Dorsolateral prefrontal cortex (tissue), 122 donors: ENCODE measurements at places on chromosomes 13 and 19.

DNA sequence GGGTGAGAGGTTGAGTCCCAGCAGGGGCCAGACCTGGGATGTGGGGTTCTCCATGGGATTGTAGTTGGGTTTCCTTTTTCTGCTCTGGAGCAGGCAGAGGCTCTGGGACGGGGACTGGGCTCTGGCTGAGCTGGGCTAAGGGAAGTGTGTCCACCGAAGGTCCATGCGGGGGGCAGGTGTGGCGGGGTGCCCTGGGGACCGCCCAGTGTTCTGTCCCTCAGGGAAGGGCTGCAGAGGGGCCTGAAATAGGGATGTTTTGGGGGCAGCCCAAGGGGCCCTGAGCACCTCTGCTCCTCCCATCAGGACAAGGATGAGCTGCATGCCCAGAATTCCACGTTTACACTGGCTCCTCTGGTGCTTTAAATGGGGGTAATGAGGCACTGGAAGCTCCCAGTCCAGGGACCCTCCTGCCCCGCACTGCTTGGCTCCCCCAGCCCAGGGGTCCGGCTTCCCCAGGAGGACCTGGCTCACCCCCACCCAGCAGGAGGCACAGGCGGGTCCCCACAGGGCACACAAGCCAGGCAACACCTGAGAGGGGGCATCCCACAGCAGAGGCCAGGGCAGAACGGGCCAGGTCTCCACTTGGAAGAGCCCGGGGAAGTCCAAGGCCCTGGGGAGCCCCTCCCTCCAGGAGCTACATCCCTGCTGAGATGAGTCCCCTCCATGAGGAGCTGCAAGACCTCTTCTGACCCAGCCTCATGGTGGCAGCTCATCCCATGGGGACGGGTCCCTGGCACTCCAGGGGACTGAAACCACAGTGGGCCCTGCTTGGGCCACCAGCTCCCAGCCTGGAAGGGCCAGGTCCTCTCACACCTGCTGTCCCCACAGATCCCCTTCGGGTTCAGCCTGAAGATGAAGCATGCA lies 14.7 kb upstream of the ZNF14 start:
- no peak for DNase-seq

GRCh38 chr13:108086678-108087077 lies 128.7 kb downstream of the LIG4 start:
- peak; percentile 26 for DNase-seq

DNA sequence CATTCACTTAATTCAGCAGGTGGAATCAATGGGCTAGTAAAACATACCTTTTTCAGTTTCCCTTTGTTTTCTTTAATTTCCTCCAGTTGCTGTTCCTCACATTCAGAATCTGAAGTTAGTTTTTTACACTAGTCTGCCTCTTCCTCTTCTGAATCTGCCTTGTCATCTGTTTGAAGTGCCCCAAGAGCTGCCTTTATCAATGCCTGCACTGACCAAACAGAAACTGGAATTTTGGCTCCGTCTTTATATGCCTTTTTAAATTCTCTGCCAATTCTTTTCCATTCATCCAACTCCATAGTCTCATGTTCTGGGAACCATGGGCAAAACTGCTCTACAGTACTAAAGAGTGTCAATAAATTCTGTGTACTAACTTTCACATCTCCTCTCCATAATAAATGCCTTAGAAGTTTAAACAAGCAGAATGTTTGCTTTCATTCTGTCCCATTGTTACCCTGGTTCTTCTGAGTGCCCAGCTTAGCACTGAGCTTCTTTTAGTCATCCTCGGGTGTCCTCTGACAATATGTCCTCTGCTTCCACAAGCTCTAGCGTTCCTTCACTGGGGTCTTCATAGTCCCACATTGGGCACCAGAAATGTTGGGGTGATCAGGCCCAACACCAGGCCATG lies 154.2 kb downstream of the ZNF486 start:
- DNase-seq, result no peak

- DNase-seq, result no peak
Observed at GRCh38 chr13:53017433-53017970, 11.1 kb upstream of the OLFM4 start.

- no peak for DNase-seq
Observed at GRCh38 chr13:75023609-75024008, 458.4 kb downstream of the TBC1D4 start.

GRCh38 chr19:15166700-15167099 lies 34.1 kb downstream of the NOTCH3 start:
- no peak for DNase-seq

- peak; percentile 66 for DNase-seq
Observed at GRCh38 chr19:18649371-18650020, 12.7 kb downstream of the KLHL26 start.

GRCh38 chr19:54560881-54561385 lies 12.7 kb upstream of the LILRA2 start:
- no peak for DNase-seq

DNA sequence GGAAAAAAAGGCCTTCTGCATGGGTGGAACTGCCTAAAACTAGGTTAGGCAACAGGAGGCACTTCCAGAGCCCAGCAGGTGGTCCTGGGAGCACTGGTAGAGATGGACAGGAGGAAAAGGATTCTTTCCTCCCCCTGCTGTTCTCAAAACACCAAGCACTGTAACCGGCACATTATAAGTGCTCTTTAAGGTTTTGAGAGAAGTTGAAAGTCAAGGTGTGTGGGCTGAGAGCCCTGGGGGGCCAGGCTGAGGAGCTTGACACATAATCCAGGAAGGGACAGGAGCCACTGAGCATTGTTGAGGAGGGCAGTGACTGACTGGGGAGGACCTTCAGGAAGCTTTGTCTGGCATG lies 32.3 kb downstream of the SPATA13 start:
- no peak for DNase-seq

DNA sequence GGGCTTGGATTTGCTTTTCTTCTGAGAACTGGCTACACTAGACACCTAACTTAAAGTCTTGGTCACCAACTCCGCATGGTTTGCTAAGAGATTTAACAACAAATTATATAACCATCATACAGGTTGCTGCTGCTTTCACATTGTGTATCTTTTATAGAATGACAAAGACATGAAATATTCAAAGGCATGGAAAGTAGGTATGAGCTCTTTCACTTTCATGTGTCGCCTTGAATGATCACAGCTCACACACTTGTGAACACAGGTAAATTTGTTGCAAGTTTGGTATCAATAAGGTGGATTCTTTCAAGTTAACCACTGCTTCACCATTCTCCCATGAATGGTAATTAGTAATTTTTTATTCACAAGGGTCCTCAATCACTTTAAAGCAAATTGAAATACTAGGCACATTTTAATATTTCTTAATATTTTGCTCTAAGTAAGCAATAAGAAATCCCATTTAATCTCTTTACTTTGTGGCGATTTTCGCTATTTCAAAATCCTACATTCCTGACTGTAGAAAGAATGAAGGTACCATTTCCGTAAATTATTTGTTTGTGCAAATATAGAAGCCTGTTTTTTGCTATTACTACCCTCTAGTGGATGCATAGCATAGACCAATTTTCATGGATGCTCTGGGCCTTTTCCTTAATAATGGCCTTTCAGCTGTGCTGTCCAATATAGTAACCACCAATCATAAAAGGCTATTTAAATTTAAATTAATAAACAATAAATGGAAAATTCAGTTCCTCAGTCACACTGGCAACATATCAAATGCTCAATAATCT lies 45.5 kb upstream of the FREM2 start:
- no peak for DNase-seq

GRCh38 chr19:15669440-15669839 lies 3.4 kb upstream of the CYP4F12 start:
- no peak for DNase-seq

DNA sequence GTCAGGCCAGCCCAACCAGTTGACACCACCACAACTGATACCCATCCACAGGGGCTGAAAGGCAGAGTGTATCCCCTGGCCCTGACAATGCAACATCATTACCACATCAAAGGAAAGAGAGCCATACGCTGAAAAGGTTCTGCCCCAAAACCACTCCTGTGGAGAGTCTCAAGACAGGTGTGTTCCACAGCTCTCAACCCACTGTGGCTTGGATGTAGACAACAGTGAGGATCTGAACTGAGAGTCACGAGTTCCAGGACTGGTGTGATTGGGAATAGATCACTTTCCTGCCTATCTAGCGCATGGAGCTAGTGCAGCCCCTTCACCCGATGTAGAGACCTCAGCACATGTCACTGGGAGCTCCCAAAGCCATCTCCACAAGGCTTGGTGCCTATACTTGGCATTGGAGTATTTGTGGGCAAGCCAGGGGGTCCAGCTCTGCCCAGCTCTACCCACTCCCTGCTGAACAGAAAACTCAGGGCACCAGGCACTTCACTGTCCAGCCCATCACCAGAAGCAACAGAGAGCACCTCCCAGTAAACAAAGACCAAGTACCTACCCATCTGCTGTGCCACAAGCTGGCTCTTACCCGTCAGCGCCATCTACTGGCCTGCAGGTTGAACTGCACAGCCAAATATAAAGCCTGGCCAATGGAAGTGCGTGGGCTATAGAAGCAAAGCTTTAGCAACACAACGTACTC lies 579.5 kb downstream of the UQCRFS1 start:
- DNase-seq, result no peak
